Neural crest cell (in vitro differentiated cells): ENCODE measurements at places on chromosomes 5 and 9. TPM values are rescaled to one million over a fixed set of nuclear protein-coding genes. Genes with fewer than 3 reads are reported as not detected.

The PCDHB12 gene
- 3.1 TPM in 2 replicates for total RNA-seq

- no peaks in the 10 kb centered on the region for H3K27me3 ChIP-seq
- DNase-seq, result no peak
- H3K27ac ChIP-seq, result peak overlapping the region; percentile 93
- H3K36me3 ChIP-seq, result no peaks in the 10 kb centered on the region
- peak overlapping the region; percentile 38 for H3K4me3 ChIP-seq
These were observed 4.6 kb upstream of the DNLZ start for GRCh38 chr9:136368190-136368589.

The OR1J2 gene
- not detected in 2 replicates for total RNA-seq

The PCDHGA10 gene
- 18.4 and 18.5 TPM in 2 replicates for total RNA-seq

The STPG3 gene
- total RNA-seq, result 0.26 TPM in 1 of 2 replicates, not detected in the other

- DNase-seq, result no peak
- peaks cover 12% of the 10 kb centered on the region for H3K27me3 ChIP-seq
- peaks cover 4% of the 10 kb centered on the region for H3K4me1 ChIP-seq
- no peak overlapping the region for H3K27ac ChIP-seq
- H3K36me3 ChIP-seq, result no peaks in the 10 kb centered on the region
These were observed 6.4 kb downstream of the GRIA1 start for GRCh38 chr5:153496835-153497234.

- no peak for DNase-seq
- no peak overlapping the region for H3K27ac ChIP-seq
- no peaks in the 10 kb centered on the region for H3K27me3 ChIP-seq
- H3K36me3 ChIP-seq, result no peaks in the 10 kb centered on the region
These were observed 581.4 kb downstream of the RAB3C start for GRCh38 chr5:59164041-59164830.

The FCN1 gene
- total RNA-seq, result not detected in 2 replicates

DNA sequence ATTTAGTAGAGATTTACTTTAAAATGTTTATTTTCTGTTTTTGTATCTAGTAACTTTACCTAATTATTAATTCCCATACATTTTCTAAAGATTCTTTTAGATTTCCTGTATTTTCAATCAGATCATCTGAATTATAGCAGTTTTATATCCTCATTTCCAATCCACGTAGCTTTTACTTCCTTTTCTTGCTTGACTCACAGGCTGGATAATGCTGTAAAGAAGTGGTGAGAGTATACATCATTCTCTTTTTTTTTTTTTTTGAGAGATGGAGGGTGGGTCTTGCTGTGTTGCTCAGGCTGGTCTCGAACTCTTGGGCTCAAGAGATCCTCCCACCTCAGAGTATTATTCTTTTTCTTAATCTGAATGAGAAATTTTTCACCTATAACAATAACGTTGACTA is 11.2 kb upstream of the SETX start:
- no peak overlapping the region for H3K4me3 ChIP-seq
- H3K4me1 ChIP-seq, result no peaks in the 10 kb centered on the region
- no peak for DNase-seq
- H3K36me3 ChIP-seq, result no peaks in the 10 kb centered on the region
- H3K27ac ChIP-seq, result no peak overlapping the region
- H3K27me3 ChIP-seq, result no peaks in the 10 kb centered on the region

The PCDHB7 gene
- total RNA-seq, result 0.39 and 0.58 TPM in 2 replicates

DNA sequence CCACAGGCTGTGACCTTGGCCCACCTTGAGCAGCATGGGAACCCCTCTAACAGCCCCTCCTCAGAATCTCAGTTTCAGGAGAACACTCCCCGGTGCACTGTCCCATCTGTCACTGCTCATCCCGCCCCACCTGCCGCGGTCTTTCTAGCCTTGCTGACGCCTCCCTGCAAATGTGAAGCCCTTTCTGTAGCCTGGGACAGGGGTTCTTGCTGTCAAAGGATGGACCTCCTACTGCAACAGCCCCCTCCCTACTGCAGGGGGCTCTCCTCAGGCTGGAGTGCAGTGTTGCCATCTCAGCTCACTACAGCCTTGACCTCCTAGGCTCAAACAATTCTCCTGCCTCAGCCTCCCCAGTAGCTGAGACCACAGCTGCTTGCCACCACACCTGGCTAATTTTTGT is 20.0 kb downstream of the OR2V1 start:
- H3K27me3 ChIP-seq, result peaks cover 96% of the 10 kb centered on the region
- no peak overlapping the region for H3K4me3 ChIP-seq
- no peak for DNase-seq
- no peak overlapping the region for H3K27ac ChIP-seq
- peaks cover 4% of the 10 kb centered on the region for H3K36me3 ChIP-seq

The TXNDC8 gene
- not detected in 2 replicates for total RNA-seq

- H3K27me3 ChIP-seq, result no peaks in the 10 kb centered on the region
- no peaks in the 10 kb centered on the region for H3K36me3 ChIP-seq
- no peak overlapping the region for H3K27ac ChIP-seq
- no peak overlapping the region for H3K4me3 ChIP-seq
- no peak for DNase-seq
These were observed 569.2 kb upstream of the PTPRD start for GRCh38 chr9:11182001-11182400.

The TMC1 gene
- total RNA-seq, result 0.33 and 0.36 TPM in 2 replicates

GRCh38 chr5:174777583-174777982 is 53.2 kb downstream of the MSX2 start:
- DNase-seq, result no peak
- peaks cover 11% of the 10 kb centered on the region for H3K27me3 ChIP-seq
- H3K4me3 ChIP-seq, result no peak overlapping the region
- H3K4me1 ChIP-seq, result no peaks in the 10 kb centered on the region
- H3K36me3 ChIP-seq, result no peaks in the 10 kb centered on the region

- no peak overlapping the region for H3K27ac ChIP-seq
- H3K27me3 ChIP-seq, result no peaks in the 10 kb centered on the region
- H3K4me1 ChIP-seq, result peaks cover 11% of the 10 kb centered on the region
- H3K4me3 ChIP-seq, result no peak overlapping the region
- no peaks in the 10 kb centered on the region for H3K36me3 ChIP-seq
- no peak for DNase-seq
These were observed 4.8 kb downstream of the KIAA0825 start for GRCh38 chr5:94613583-94613982.

- H3K27me3 ChIP-seq, result no peaks in the 10 kb centered on the region
- H3K27ac ChIP-seq, result no peak overlapping the region
- DNase-seq, result no peak
These were observed 281.3 kb downstream of the ARHGAP26 start for GRCh38 chr5:143051244-143052058.

- no peak for DNase-seq
- peaks cover 26% of the 10 kb centered on the region for H3K36me3 ChIP-seq
- no peaks in the 10 kb centered on the region for H3K27me3 ChIP-seq
- no peak overlapping the region for H3K27ac ChIP-seq
- no peak overlapping the region for H3K4me3 ChIP-seq
- H3K4me1 ChIP-seq, result peaks cover 19% of the 10 kb centered on the region
These were observed 204.9 kb downstream of the ELAVL2 start for GRCh38 chr9:23621188-23621587.

- H3K36me3 ChIP-seq, result peaks cover 27% of the 10 kb centered on the region
- no peaks in the 10 kb centered on the region for H3K4me1 ChIP-seq
- no peak for DNase-seq
- no peak overlapping the region for H3K4me3 ChIP-seq
- H3K27me3 ChIP-seq, result no peaks in the 10 kb centered on the region
- no peak overlapping the region for H3K27ac ChIP-seq
These were observed 215.7 kb upstream of the OTULINL start for GRCh38 chr5:14365831-14366430.

The WNT8A gene
- not detected in 2 replicates for total RNA-seq

GRCh38 chr5:135210286-135211055 is 176.4 kb upstream of the PITX1 start:
- no peak for DNase-seq
- H3K27me3 ChIP-seq, result peaks cover 8% of the 10 kb centered on the region
- no peak overlapping the region for H3K4me3 ChIP-seq
- H3K27ac ChIP-seq, result no peak overlapping the region

The TPPP gene
- 2.6 and 2.7 TPM in 2 replicates for total RNA-seq

DNA sequence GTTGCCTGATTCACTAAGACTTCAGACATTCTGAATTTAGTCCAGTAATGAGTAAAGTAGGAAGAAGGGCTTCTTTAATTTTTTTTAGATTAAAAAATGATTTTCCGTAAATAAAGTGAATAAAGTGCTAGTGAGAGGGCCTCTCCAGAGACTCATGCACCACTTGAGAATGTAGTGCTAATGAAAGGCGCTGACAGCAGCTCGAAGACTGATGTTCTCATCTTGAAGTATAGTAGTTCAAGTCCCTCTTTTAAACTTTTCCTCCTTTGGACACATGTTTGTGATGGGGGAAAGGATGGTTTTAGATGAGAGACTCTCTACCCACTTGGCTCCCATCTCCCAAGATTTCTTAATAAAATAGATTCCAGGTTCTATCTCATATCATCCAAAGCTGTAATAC is 48.5 kb downstream of the G3BP1 start:
- H3K27ac ChIP-seq, result no peak overlapping the region
- DNase-seq, result no peak
- no peak overlapping the region for H3K4me3 ChIP-seq
- peaks cover 3% of the 10 kb centered on the region for H3K36me3 ChIP-seq

GRCh38 chr5:138770977-138771376 is 17.8 kb downstream of the CTNNA1 start:
- DNase-seq, result no peak
- no peaks in the 10 kb centered on the region for H3K27me3 ChIP-seq
- peaks cover 13% of the 10 kb centered on the region for H3K36me3 ChIP-seq

The LCN1 gene
- not detected in 2 replicates for total RNA-seq

DNA sequence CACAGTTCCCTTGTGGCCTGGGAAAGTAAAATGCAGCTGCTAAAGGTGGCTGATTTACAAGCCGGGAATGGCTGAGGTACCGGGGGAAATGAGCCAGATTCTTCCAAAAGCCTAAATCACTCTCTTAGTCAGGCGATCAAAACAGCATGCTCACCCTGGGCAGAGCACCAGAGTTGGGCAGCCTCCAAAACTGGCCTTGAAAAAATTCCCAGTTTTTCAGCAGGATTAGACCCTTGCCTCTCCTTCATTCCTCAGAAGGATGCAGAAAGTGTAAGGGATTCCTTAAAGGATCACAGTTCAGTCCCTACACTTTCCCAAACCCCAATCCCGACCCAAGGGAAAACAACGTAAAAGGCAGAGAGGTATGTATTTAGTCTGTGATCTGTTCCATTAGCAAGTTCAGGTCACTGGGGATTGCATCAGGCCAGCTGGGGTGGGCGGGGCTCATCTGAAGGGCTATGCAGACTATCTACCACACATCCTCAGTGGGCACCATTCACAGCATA is 16.9 kb downstream of the TMEM174 start:
- no peak for DNase-seq
- no peaks in the 10 kb centered on the region for H3K4me1 ChIP-seq
- H3K4me3 ChIP-seq, result no peak overlapping the region
- H3K27me3 ChIP-seq, result peaks cover 6% of the 10 kb centered on the region
- H3K27ac ChIP-seq, result no peak overlapping the region

The CARTPT gene
- not detected in 2 replicates for total RNA-seq

GRCh38 chr5:15004506-15004905 is 132.9 kb upstream of the ANKH start:
- peaks cover 29% of the 10 kb centered on the region for H3K4me1 ChIP-seq
- H3K27ac ChIP-seq, result no peak overlapping the region
- H3K36me3 ChIP-seq, result no peaks in the 10 kb centered on the region
- no peaks in the 10 kb centered on the region for H3K27me3 ChIP-seq
- H3K4me3 ChIP-seq, result no peak overlapping the region

- H3K27me3 ChIP-seq, result peaks cover 8% of the 10 kb centered on the region
- no peak for DNase-seq
- H3K4me1 ChIP-seq, result no peaks in the 10 kb centered on the region
- no peak overlapping the region for H3K4me3 ChIP-seq
These were observed 35.3 kb downstream of the PRDM6 start for GRCh38 chr5:123124126-123124858.

- no peaks in the 10 kb centered on the region for H3K4me1 ChIP-seq
- H3K27ac ChIP-seq, result no peak overlapping the region
- DNase-seq, result no peak
- H3K36me3 ChIP-seq, result no peaks in the 10 kb centered on the region
- peaks cover 4% of the 10 kb centered on the region for H3K27me3 ChIP-seq
These were observed 11.5 kb upstream of the CPLX2 start for GRCh38 chr5:175859916-175860315.

The ZNF454 gene
- total RNA-seq, result 0.26 TPM in 1 of 2 replicates, not detected in the other

DNA sequence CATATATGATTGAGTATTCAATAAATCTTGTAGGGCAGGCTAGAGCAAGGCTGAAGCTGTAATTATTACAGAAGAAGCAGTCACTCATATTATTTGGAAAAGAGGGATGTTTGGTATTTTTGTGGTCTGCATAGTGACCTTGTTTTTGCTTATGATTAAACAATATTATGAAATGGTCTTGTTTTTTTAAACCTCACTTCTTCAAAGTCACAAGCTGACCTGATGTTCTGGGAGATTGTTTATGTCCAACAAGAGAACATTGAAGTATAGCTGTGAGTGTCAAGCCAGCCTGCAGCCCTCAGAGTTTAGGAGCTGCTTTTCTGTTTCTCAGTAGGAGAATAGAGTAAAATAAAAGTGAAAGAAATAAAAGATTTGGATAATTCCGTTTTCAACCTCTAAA is 342.2 kb downstream of the LRRC70 start:
- H3K4me3 ChIP-seq, result no peak overlapping the region
- DNase-seq, result no peak
- H3K27me3 ChIP-seq, result peaks cover 4% of the 10 kb centered on the region
- H3K36me3 ChIP-seq, result no peaks in the 10 kb centered on the region

- H3K27me3 ChIP-seq, result peaks cover 21% of the 10 kb centered on the region
- DNase-seq, result no peak
- H3K4me3 ChIP-seq, result peak overlapping the region; percentile 98
- peaks cover 26% of the 10 kb centered on the region for H3K4me1 ChIP-seq
These were observed 1.6 kb downstream of the KDM4C start for GRCh38 chr9:6759185-6759977.

- H3K27ac ChIP-seq, result no peak overlapping the region
- H3K36me3 ChIP-seq, result no peaks in the 10 kb centered on the region
- no peak for DNase-seq
- peaks cover 11% of the 10 kb centered on the region for H3K4me1 ChIP-seq
These were observed 108.7 kb downstream of the RXRA start for GRCh38 chr9:134434894-134435506.

- peak overlapping the region; percentile 71 for H3K27ac ChIP-seq
- H3K4me1 ChIP-seq, result peaks cover 58% of the 10 kb centered on the region
- H3K4me3 ChIP-seq, result peak overlapping the region; percentile 95
- no peak for DNase-seq
These were observed 3.6 kb downstream of the HNRNPAB start for GRCh38 chr5:178207917-178208280.

DNA sequence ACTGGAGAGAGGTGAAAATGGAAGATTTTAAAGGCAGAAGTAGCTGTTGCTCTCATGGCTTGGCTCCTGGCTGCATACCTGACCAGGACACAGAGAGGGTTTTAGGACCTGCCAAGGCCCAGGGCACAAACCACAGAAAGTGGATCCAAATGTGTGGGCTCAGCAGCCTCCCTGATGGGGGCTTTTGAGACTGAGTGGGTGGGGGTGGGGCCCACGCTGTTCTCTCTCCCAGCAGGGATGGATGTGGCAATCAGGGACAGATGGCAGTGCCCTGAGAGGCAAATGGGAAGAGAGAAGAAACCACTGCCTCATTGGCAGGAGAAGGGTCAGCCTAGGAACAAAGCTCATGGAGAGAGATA is 34.9 kb upstream of the TIFAB start:
- DNase-seq, result no peak
- peaks cover 42% of the 10 kb centered on the region for H3K4me1 ChIP-seq
- H3K27me3 ChIP-seq, result peaks cover 74% of the 10 kb centered on the region
- no peaks in the 10 kb centered on the region for H3K36me3 ChIP-seq
- H3K4me3 ChIP-seq, result no peak overlapping the region

- H3K27me3 ChIP-seq, result no peaks in the 10 kb centered on the region
- no peak overlapping the region for H3K4me3 ChIP-seq
These were observed 122.5 kb downstream of the TRPM3 start for GRCh38 chr9:70998962-70999361.

The PPP1R2B gene
- not detected in 2 replicates for total RNA-seq

The SLC34A3 gene
- not detected in 2 replicates for total RNA-seq
